ENCODE measurements at places on chromosomes 6 and 20.

DNA sequence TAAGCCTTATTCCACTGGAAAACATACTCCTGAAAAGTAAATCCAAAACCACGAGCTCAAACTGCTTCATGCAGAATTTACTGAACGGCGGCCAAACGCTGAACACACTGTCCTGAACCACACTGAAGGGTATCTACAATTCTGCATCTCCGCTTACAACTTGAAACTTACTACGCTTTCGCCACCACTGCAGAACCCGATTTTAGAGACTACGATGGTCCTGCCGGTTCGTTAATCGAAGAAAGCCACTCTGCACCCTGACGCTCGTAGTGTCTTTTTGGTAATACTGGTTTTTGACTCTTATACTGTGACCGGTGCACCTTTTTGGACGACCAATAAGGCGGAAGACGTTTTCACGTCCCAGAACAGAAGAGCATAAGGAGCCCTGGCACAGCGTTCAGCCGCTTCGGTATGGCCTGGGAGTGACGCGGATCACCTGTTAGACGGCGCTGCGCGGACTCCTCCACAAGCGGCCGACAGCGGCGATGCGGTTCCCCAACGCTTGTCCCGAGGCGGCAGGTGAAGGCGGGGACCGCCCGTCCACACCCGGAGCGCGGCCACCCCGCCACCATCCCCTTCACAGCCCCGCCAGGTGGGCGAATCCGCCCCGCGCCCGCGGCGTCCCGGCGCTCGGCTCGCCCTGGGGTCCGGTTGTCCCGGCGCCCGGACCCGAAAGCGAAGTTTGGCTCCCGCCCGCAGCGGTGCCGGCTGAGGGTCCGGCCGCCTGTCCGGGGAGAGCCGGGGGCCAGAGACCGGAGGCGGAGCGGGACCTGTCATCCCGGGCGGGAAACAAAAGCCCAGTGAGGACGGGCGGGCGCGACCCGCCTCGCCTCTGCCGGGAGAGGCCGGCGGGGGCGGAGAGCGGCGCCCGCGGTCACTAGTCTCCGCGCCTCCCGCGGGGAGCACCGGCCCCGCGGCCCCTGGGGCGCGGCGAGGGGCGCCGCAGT lies 784 bp downstream of the FKBP5 start:
- DNase-seq = peak; percentile 37

DNA sequence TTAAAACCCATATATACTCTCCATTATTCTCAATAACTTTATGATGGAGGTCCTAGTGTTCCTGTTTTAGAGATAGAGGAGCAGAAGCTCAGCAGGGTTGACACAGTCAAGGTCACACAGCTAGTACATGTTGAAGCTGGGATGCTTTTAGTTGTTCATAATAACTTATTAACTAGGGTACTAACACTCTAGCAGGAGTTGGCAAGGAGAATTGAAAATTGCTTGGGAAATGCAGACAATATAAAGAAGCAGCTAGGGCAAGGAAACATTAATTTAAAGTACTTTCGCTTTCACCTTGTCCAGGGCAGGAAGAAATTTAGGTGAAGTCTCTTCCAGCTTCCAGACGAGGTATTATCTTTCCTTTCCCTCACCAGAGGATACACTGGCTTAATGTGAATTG lies 133.7 kb downstream of the RCAN2 start:
- no peak for DNase-seq

- DNase-seq = no peak
Measured at GRCh38 chr6:105726902-105727655, 324.2 kb upstream of the PREP start.

DNA sequence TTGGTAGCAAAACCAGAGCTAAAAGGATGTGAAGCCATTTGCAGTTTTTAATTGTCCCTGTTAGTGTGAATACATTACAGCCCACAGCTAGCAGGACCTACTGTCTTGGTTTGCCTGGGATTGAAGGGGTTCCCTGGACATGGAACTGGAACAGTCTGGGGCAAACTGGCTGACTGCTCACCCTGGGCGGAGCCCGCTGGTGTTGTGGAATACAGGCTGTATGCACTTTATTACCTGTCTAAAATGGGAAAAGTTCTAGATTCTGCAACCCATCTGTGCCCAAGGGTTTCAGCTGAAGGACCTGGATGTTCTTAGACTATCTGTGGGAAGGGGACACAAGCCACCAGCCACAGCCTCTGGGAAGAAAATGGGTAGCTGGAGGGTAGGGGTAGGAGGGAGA lies 12.2 kb upstream of the CDKN1A start:
- DNase-seq = no peak

DNA sequence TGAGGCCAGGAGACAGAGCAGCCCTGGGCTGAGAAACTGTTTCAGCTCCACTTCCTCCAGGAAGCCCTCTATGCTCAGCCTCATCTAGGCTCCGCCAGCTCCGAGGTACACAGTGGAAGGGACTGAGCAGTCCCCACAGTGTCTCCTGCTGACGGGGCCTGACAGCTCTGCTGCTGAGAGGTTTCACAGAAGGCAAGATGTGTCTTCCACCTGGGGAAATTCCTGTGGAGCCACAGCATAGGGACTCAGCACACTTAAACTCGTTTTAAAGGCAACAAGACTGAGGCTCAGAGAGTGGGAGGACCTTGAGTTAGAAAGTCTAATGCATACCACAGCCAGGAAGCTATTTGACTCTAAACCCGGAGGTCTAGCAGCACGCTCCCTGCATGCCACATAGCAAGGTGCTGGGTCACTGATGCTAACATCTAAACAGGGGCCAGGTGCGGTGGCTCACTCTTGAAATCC lies 6.8 kb downstream of the ADA start:
- DNase-seq = no peak

DNA sequence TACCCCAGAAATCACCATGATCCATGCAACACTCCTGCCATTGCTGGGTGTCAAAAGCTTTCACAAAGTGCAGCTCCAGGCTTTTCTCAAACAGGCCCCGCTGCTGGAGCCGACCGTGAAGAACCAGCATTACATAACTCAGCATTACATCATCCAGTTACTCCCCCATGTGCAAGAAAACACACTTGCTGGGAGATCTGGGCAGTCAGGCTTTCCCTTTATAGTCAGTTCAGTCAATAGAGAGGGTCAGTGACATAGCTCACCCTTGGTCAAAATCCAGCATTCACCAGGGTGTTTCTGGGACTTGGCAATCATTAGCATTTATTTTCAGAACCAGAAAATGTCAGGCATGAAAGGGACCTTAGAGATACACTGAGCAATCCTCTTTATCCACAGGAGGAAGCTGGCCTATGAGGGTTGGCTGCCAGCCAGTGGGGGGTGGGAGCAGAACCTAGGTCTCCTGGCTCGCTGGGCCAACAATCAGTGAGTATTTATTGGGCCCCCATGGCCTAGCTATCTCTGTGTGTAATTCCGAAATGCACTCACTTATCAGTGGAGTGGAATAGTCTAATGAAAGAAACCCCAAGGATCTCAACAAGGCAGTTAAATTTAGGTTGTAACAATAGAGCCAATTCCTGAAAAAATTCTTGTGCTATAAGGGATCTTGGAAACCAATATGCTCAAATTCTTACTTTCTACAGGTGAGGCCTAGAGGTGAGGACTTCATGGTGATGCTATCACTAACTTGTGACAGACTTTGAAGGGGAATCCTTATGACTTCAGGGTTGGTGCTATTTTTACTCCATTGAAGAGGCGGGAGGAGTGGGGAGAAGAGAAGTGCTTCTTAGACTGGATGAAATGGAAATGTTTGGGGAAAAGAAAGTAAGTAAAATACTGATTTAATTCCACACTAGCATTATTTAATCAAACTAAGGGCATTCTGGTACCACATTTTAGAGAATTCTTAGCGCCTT lies 54.6 kb downstream of the LYRM4 start:
- no peak for DNase-seq

GRCh38 chr20:32067234-32067821 lies 15.3 kb downstream of the HCK start:
- DNase-seq = no peak

DNA sequence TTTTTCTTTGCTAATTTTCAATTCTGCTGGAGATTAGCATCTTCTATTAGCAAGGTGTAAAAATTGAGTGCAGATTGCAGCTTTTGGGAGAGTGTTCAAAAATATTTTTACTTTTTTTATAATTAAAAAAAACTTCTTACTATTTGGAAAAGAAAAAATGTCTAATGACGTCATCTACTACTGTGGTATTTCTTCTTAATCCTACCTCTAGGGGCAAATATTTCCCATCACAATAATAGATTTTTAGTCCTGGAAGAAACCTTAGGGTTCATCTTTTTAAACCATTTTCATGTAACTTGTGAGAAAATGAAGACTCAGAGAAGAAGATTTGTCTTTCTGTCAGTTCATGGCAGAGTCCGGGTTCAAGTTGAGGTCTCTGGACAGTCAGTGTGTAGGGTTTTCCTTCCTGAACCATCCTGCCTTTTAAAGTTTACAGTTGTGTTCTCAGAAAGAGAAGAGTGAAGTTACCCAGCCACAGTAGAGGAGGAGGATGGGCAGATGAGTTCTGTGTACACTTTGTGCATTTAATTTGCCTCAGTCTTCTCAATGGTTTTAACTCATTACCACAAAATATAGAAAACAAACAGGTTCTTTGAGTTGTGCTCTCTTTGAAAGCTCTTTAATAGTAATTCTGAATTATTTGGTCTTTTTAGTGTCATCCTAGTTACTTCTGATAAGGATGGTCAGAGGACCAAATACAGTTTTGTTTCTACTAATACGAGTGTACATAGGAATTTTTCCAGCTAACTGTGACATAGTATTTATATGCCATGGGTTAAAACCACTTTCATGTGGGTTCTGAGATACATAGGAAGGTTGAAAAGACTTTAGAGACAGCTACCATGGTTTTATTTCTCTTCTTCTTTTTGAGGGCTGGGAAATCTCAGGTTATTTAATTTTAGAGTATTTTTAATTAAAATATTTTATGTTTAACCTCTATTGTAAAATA lies 184.7 kb downstream of the CDKAL1 start:
- DNase-seq = no peak

DNA sequence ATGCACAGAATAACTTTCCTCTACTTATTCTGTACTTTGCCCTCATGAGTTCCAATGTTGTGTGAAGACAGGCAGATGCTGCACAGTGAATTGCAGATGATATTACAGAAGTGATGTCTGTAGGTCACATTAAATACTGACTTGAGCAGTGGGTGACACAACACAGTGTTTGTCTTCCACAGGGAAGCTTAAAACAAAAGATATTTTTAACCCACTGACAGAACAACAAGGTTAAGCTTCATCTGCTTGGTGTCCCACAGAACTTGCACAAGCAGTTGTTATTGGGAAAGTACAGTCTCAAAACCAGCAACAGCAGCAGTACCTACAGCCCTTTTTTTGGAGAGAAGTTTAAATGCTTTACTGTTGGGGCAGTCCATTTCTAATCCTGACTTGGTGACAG lies 10.5 kb downstream of the SUMO4 start:
- DNase-seq = no peak

DNA sequence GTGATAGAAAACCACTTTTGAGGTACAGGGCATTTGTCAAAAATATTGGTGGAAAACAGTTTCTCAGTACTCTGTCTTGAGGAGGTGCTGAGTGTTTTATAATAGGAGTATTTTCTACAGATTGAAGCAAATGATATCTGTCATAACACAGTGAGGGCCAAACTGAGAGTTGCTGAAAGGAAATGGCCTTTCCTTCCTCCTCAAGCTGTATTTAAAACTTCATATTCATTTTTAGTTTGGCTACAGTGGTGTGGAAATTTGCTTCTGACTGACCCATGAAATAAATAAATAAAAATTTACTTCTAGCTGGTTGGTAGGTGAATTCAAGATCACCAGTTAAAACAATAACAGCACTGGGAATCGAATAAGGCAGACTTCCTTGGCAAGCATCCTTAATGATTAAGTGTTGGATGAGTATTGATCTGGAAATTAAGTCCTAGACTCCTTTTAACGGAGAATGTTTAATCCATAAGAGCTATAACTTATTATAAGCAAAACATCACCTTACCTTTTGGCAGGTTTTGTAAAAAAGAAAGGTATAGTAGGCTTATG lies 828.6 kb upstream of the CITED2 start:
- no peak for DNase-seq

- no peak for DNase-seq
Measured at GRCh38 chr20:17943343-17943742, 25.3 kb downstream of the SNX5 start.

- DNase-seq = no peak
Measured at GRCh38 chr6:121881974-121882667, 446.7 kb downstream of the GJA1 start.

GRCh38 chr20:23087587-23088251 lies 1.6 kb upstream of the CD93 start:
- DNase-seq = no peak

DNA sequence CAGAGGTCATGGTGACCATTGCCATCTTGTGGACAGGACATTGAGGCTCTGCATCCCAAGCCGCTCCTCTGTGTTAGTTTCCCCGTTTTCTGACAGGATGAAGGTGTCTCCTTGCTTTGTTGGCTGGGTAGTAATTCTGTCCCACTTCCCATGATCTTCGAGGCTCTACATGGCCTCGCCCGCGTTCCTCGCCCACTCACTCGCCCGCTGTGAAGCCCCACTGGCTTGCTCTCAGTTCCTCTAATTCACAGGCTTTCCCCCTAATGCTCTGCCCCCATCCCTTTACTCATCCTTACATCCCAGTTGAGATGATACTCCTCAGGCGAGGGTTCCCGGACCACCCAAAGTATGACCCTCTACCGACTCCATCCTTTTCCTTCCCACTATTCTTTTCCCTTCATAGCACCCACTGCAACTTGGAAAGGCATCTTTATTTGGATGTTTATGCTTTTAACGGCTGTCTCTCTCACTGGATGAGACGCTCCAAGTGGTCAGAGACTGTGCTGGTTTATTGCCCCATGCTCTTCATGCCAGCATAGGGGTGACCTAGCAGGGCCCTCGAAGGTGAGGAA lies 511 bp upstream of the SLC35B2 start:
- no peak for DNase-seq

GRCh38 chr6:121510568-121511177 lies 75.2 kb downstream of the GJA1 start:
- no peak for DNase-seq
